Stimulated activated CD4-positive, alpha-beta T cell treated with anti-CD3 and anti-CD28 coated beads, Interleukin-1b, Interleukin-23, amount 100 ng/mL, for 1 hour (primary cell): ENCODE measurements at places on chromosomes 11 and 22.

DNA sequence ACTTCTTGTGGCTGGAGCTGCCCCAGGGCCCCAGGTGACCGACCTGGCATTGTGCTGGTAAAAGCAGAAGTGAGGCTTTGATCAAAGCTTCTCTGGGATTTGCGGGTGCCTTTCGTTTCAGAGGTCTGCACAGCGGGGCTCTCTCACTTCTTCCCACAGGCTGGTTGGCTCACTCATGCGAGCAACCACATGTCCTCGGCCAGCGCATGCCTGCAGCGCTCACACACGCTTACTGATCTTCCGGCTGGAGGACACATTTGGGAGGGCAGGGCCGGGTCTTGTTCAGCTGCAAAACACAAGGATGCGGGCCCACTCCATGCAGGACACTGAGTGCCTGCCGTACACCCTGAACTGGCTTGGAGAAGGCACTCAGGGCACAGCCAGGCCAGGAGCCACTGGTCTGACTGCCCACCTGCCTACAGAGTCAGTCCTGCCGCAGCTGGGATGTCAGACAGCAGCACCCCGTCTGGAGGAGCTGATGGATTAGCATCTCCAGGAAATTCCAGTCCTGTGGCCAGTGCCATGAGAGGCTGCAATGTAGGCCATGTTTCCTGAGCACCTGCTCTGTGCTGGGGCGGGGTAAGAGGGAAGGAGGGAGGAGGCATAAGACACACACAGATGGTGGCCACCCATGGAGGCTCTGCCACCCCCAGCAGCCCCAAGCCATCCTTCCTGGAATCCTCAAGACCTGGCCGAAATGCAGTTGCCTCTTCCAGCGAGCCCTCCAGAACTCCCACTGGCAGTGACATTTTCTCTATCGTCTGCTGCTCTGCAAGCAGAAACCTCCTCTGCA, 1383.2 kb downstream of the BRD1 start:
- DNase-seq, result no peak

DNA sequence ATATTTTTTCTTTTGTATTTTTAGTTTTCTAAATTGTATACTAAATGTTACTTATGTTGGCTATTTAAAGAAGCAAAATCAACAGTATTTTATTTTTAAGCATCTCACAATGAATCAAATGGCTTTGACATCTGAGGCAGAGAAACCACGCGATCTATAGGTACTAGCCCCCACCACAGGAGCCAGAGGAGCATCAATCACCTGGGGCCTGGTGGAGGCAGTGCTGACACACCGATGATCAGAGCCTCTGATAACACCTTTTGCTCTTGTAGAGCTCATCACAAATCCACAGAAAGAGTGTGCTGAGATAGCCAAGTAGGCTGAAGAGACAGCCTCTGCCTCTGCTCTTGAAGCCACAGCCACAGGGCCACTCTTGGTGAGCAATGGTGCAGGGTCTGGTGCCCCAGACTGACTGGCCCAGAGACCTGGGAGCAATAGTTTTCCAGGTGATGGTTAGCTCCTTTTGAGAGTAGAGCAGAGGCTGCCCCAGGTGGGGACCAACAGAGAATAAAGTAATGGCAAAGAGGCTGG, 25.2 kb downstream of the HIRA start:
- DNase-seq, result no peak

- DNase-seq, result no peak
These were observed 12.9 kb downstream of the ABTB2 start for GRCh38 chr11:34344768-34345539.

GRCh38 chr22:18995327-18995711, 59.2 kb upstream of the PRODH start:
- DNase-seq, result no peak

GRCh38 chr11:115257270-115257669, 246.9 kb downstream of the CADM1 start:
- no peak for DNase-seq

GRCh38 chr11:111770581-111771134, 4.5 kb upstream of the PPP2R1B start:
- no peak for DNase-seq

DNA sequence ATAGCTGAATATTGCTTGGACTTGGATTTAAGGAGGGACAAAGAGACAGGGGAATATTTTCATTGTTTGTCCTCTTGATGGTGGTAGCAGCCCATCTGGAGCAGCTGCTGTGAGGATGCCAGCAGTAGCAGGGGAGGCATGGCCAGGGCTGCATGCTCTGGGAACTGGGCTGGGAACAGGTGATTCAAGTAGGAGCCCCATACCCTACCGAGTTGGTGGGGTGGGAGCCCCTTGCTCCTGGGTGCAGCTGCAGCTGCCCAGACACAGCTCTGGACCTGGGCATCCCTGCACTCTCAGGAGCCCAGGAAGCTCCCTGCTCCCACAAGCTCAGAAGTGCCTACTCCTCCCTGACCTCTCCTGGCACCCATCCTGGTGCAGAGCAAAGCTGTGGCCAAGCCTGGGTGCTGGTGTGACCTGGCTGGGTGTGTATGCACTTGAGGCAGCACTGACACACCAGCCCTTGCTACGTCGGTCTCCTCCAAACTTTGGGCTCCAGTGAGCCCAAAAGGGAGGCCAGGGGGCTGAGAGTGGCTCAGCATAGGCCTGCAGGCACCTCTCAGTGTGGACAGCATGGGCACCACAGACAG, 341.8 kb upstream of the CCDC179 start:
- DNase-seq, result no peak

GRCh38 chr11:1656061-1656441, 26.5 kb downstream of the KRTAP5-5 start:
- no peak for DNase-seq

DNA sequence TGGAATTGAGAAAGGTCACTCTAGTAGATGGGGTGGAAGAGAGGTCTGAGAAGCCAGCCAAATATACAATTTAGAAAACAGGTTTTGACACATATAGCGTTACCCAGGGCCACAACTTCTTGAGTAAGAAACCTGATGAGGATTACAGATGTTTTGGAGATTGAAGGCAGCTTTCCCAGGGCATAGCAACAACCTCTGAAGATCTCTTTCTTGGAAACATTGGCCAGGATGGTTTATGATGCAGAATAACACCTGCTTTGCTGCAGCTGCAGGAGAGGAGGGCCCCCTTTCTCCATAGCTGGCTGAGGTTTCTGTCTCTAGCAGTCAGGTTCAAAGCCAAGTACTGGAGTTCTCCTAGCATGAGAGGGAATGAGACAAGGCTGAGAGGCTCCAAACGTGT, 75.1 kb upstream of the NUP50 start:
- DNase-seq, result no peak

GRCh38 chr11:10414659-10415058, 40.4 kb upstream of the AMPD3 start:
- DNase-seq, result no peak

DNA sequence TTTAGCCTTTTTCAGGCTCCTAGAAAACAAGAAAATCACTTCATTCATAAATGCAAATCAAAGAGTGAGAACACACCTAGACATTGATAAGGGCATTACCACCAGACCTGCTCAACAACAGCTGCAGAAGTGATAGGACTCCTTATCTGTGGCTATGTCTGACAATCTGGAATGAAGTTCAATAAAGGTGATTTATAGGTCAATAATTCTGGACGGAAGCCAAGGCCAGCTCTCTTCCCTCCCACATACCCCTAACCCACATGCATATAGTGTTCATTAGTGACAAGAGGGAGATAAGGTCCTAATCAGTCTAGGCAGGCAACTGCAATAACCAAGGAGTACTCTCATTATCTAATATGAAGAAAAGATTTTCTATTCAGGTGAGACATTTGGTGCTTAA, 111.3 kb downstream of the ETS1 start:
- no peak for DNase-seq

GRCh38 chr11:116931206-116931953, 94.0 kb upstream of the APOA1 start:
- no peak for DNase-seq

DNA sequence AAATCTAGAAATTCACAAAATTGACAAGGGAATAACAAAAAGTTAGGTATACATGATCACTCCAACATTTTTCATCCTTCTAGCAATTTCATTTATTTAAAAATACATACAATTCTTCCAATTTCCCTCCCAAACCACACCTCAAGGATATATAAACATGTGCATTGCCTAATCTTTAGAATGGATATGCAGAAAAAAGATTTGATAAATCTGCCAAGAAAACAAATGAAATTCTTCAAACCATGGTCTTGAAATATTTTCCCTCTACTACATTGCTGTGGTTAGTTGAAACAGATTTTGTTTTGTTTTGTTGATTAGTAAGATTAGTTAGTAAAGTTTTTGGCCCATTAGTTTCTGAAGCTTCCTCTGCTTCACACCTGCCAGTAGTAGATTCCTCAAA, 703.3 kb upstream of the CCDC179 start:
- DNase-seq, result no peak

DNA sequence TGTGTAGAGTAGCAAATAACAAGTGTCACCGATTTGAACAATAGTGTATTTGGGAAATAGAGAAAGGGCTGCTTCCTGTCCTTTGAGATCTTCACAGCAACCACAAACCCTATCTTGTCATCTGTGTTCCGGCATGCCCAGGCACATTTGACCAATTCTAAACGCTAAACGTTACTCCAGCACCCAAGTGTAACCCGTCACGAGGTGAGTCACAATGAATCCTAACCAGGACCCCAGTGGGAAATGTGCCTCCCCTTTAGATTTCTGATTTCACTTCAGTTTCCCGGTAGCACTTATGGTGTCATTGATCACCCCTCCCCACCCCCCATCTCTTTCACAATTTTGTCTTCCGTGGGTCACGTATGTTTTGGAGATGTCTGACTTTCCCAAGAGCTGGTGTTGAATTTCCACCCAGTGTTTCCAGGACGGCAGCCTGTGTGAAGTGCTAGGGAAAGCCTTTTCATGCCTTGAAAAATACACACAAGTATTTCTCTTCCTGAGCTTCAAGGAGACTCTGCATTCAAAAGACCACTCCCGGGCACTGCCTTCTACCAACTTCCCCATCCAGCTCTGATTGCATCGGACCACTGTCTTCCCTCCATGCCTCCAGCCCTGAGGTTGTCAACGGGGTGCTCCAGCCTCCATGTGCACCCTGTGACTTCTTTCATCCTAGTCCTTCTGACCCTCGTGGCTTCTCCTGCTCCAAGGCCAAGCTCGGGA, 10.5 kb upstream of the C11orf24 start:
- no peak for DNase-seq

- DNase-seq, result no peak
These were observed 25.4 kb downstream of the TRIM44 start for GRCh38 chr11:35688023-35688422.

GRCh38 chr11:33742249-33742851, 6.1 kb upstream of the CD59 start:
- DNase-seq, result no peak

GRCh38 chr22:21778705-21779363, 43.2 kb upstream of the YPEL1 start:
- no peak for DNase-seq

DNA sequence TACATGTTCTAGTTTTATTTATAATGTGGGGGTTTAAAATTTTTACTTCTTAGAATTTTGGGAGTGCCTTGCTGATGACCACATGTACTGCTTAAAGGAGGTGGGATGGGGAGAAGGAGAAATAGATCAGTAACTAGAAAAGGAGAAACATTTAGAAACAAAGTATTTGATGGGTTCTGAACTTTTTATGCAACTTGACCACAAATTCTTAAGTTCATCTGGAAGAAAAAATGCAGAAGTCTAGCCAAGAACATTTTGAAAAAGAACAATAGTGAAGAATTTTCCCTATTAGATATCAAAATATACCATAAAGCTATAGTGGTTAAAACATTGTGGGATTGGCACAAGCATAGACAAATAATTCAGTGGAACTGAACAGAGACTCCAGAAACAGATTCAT, 73.3 kb upstream of the AMPD3 start:
- no peak for DNase-seq

GRCh38 chr22:25419247-25420113, 145.0 kb upstream of the GRK3 start:
- no peak for DNase-seq

DNA sequence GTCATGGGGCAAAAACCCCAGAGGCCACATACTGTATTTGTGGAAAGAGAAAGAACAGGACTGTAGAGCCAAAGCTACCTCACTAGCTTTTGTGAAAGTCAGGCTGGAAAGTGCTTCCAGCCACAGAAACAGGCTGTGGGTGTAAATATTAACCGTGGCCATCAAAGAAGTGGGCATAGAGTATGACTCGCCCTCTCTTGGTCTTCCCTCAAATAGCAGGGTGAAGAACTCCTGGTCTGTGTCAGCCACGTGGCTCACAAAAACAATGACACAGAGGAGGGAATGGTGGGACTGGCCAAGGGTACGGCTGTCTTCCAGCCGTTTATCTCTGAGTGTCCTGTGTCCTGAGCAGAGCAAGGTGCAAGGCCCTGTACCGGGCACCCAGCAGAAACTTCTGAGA, 37.6 kb upstream of the UBASH3B start:
- no peak for DNase-seq
